ENCODE measurements at places on chromosomes 1 and 21.
A peak's percentile ranks its signal among the peaks of the same experiment; 100 is the strongest.

- DNase-seq, result no peak
Measured at GRCh38 chr1:199474738-199475137, 552.8 kb upstream of the NR5A2 start.

DNA sequence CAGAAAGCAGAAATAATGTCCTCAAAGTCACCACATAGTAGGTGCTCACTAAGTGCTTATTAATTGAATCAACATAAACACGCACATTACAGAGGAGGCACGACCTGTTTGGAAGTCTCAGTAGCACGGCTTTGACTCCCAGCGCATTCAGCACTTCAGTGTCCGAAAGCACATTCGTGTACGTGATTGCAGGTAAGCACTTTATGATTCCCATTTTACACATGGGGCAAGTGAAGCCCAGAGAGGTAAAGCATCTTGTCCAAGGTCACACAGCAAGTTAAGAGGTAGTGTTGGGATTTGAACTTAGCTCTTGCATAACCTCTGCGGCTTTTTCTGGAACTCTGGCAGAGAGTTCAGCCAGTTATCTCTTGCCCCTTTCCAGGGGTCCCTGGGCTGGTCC, 85.2 kb upstream of the WNT4 start:
- no peak for DNase-seq

GRCh38 chr1:100896481-100896982, 642 bp downstream of the SLC30A7 start:
- peak; percentile 47 for DNase-seq

DNA sequence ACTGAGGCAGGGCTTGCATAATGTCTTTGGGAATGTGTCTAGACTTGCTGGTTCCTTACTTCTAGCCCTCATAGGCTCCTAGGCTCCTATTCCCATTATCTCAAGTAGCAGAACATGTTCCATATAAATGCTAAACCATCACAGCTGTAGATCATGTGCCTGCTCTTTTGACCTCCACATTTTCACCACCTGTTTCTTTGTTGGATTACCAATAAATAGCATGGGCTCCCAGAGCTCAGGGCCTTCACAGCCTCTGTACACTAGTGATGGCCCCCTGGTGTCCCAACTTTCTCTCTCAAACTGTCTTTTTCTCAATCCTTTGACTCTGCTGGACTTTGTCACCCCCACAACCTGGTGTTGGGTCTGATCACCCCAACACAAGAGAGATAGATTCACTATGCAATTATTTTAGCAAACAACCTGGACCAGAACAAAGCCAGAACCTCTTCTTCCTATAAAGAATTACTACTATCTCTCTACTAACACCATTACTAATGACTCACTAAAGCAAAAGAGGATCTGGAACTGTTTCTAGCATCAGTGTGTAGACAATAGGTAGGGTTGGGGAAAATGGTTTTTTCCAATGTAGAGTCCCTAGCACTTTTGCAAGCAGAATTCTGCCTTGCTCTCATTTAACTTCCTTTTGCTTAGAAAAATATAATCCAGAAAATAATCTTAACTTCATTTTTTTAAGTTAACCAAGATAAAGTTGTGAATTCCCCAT, 51.7 kb downstream of the WLS start:
- DNase-seq, result no peak

Measured in activated naive CD8-positive, alpha-beta T cell treated with anti-CD3 and anti-CD28 coated beads, Interleukin-2, amount 10 ng/mL, durations not matched to agents 7 days and 5 days (primary cell).